Right ventricle myocardium inferior (tissue), 1 donor: ENCODE measurements at places on chromosomes 2 and 18.

GRCh38 chr2:241372361-241372992 is 16.4 kb downstream of the FARP2 start:
- no peak for DNase-seq

GRCh38 chr18:75339936-75340605 is 87.4 kb downstream of the SMIM21 start:
- no peak for DNase-seq

DNA sequence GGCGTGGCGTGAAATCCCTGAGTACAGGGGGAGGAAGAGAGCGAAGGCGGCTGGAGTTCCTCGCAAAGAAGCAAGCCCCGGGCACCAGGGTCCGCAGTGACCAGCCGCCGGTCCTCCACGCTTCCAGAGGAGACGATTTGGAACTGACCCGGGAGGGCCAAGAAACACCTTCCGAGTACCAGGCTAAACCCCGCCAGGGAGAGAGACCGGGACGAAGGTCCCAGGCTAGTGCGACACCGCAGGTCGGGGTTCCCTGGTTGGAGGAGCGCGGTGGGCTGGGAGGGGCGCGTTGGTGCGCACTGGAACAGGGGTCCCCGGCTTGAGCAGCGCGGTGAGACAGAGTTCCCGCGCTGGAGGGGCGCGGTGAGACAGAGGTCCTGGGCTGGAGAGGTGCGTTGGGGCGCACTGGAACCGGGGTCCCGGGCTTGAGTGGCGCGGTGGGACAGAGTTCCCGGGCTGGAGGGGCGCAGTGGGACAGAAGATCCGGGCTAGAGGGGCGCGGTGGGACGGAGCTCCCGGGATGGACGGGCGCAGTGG is 901 bp downstream of the WDFY1 start:
- DNase-seq, result no peak

DNA sequence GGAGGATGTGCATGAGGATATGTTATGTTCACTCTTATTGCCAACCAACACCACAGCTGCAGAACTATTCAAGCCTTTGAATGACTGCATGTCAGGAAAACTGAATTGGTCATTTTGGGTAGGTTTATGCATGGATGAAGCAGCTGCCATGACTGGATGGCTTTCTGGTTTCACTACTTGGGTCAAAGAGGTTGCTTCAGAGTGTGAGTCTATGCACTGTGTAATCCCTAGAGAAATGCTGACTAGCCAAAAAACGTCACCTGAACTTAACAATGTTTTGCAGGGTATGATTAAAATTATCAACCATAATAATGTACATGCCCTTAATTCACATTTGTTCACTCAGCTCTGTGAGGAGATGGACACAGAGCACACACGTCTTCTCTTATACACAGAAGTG is 206.7 kb upstream of the RBBP8 start:
- DNase-seq, result no peak

DNA sequence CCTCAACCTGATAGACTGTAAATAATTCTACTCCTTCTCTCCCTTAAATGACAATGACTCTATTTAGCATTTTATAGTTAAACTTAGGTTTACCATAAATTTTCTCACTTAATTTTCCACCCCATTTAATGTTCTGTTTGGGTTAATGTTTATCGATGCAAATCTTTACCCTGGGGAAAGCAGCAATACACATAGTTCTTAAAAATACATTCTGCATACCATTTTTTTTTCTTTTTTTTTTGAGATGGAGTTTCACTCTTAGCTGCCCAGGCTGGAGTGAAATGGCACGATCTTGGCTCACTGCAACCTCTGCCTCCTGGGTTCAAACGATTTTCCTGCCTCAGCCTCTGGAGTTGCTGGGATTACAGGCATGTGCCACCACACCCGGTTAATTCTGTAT is 14.0 kb downstream of the STAM2 start:
- DNase-seq, result no peak

- DNase-seq, result no peak
These were observed 2148.4 kb upstream of the CELF4 start for GRCh38 chr18:39713961-39714360.

- peak; percentile 76 for DNase-seq
These were observed 73.6 kb upstream of the CYP1B1 start for GRCh38 chr2:38149531-38149930.
